Stimulated activated naive CD8-positive, alpha-beta T cell treated with anti-CD3 and anti-CD28 coated beads, Interleukin-15, amount 100 ng/mL, for 72 hours (primary cell): ENCODE measurements at places on chromosomes 1 and 21.

DNA sequence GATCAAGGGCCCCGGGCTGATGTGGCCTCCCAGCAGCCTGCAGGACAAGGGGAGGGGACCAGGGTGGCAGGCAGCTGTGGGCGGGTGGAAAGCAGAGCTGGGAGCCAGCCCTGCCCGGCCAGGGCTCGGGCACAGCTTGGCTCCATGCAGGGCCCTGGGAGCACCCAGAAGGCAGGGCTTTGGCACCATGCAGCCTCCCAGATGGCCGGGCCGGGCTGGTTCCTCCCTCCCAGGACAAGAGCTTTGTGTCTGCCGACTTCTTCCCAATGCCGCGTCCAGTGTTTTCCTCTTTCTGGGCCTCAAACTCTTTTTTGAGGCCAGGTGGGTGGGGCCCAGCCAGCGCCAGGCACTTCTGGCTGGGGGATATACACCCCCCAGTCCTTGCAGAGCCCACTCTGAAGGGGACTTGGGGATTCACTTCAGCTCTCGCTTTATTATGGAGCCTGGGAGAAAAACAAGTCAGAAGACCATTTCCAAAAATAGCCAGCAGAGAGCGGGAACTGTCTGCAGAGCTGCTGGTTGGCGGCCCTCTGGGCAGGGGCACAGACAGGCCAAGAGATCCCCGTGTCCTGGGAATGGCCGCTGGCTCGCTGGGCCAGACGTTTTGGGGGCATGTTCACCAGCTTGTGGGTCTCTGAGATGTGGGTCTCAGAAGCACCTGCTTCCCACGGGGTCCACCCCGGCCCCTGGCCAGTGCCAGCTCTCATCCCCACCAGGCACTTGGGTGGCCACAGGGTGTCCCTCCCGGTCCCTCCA, 103.8 kb upstream of the ARHGEF16 start:
- DNase-seq, result no peak

- DNase-seq, result no peak
These were observed at the start of gene ANKRD65 for GRCh38 chr1:1421147-1421906. Gene ANKRD65 (minus strand): TSS chr1:1421276. CDS start chr1:1421005, 271 bp downstream.

DNA sequence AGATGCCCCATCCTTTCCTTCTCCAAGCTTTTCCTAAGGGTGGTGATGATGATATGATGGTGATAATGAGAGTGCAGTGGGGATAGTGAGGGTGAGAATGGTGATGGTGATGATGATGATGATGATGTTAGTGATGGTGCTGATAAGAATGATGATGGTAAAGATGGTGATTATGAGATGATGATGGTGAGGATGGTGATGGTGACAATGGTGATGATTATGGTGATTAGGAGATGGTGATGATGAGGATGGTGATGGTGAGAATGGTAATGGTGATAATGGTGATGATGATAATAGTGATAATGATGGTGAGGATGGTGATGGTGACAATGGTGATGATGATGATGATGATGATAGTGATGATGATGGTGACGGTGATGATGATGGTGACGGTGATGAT, 4.0 kb downstream of the BSND start:
- DNase-seq, result no peak

GRCh38 chr1:21508580-21509350, 458 bp upstream of the ALPL start:
- peak; percentile 67 for DNase-seq

GRCh38 chr1:233241759-233242158, 53.8 kb downstream of the PCNX2 start:
- no peak for DNase-seq

DNA sequence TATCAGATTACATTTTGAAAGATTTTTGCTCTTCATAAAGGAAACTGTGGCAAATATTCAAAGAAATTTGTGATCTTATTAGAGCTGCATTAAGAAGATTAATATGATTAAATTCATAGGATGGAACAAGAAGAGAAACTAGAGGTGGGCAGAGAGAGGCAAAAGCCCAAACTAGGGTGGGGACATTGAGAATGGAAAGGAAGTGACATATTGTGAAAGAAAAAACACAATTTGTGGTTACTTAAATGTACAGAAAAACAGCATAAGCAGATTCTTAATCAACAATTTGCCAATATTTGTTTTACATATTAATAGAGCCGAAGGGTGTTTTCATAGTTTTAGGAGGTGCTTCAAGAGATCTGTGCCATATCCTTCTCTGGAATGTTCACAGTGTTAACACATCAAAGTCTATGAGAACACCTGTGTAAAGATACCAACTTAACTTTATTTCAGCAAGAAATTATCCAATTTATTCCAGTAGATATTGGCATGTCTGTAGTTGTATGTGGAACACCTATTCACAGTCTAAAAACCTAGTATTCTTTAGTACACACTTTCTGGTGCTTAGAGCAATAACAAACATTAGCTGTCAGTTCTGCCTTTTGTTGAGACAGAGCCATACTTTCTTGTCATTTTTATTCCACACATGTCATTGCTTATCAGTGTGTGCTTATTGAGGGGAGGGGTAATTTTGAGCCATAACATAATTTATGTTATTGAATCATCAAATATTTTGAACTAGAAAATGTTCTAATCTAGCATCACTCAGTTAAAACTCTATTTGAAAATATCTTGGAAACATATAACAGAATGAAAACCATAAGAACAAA, 401.5 kb downstream of the PTPRC start:
- no peak for DNase-seq

DNA sequence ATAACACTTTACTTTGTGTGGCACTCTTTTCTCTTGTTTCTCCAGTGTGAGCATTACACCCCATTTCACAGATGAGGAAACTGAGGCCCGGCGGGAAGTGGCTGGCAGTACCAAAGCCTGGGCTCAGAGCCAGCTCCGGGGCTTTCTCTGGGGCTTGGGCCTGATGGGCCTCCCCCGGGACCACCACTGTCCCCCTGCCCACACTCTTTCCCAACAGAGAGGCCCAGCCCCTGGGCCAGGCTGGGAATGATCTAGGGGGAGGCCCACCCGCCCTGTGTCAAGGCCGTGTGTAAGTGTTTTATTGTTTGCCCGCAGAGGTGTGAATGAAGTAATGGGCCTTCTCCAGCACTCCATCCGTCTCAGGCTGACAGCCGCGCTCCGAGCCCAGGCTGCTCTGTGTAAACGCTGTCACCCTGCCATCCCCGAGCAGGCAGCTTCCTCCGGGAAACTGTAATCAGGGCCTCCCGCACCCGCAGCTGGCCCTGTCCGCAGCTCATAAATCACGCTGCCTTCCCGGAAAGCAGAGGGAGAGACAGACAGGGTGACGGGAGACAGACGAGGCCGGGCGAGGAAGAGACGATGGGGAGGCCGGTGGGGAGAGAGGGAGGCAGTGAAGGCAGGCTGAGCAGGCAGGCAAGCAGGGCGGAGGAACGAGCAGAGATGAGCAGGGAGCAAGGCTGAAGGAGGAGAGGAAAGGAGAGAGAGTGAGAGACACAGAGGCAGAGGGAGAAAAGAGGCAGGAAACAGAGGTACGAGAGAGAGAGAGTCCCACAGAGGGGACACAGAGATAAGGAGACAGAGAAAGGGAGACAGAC, 109.7 kb upstream of the ZBTB40 start:
- no peak for DNase-seq

DNA sequence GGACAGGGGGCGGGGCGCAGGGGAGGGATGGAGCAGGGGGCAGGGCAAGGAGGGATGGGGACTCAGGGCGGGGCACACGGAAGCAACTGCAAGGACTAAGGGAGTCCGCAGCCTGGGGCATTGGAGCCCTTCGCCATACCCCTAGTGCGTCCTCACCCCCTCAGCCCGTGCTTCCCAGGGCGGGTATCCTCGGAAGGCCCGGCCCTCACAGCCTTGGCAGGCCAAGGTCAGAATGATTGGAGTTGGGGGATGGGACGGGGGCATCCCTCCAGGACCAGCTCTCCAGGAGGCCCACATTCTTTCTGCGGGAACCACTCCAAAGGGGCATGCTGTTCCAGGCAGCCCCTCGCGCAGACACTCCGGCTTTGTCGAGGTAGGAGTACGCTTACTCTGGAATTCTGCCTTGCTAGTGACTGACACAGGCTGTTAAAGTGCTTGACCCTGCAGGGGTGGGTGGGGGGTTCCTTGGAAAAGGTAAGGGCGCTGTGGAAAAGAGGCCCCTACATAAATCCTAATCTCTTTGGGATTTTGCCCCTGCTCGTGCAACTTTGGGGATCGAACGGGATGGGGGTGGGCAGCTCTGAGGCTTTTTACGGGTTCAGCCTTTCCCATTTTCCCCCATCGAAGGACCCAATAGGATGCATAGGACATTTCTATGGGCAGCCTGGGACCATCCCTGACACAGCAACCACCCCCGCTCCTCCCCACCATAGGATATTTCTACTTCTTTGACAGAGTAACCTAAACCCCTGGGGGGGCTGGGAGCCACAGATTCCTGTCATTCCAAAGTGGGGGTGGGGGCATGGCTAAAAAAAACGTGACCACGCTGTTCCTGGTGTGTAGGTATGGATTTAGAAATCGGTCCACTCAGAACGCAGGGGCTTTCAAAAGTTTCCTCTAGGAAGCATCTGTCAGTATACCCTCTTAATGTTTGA, 738 bp upstream of the TRIM11 start:
- DNase-seq, result no peak

DNA sequence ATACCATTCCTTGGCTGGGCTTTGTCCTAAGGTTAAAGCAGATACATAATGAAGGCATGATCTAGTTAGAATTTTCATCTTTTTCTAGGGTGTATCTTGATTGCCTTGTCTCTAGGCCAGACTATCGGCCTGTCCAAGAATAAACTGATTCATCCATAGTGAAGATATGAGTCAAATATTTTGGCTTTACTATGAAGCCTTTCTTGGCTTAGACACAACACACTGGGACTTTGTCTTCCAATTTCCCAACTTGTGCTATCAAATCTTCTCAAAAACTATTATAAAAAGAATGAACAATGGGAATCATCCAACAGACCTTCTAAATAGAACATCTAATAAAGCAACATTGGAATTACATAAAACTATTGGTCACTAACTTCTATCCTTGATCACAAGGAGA, 64.8 kb downstream of the WARS2 start:
- DNase-seq, result no peak

DNA sequence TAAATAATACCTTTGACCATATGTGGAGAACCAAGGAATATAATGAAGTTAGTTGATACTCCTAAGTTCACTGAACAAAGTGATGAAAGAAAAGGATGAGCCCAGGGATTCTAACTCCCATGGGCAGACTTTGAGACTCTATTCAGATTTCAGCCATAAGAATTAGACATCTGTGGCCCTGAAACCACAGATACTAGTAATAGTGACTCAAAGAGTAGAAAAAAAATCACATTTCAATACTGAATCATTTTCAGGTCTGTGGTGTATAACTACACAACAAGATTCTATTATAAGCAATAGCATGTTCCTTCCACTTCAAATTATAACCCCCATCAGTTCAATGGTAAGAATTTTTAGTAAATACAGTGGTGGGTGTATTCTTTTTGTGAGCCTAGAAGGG, 16.4 kb upstream of the F13B start:
- DNase-seq, result no peak

DNA sequence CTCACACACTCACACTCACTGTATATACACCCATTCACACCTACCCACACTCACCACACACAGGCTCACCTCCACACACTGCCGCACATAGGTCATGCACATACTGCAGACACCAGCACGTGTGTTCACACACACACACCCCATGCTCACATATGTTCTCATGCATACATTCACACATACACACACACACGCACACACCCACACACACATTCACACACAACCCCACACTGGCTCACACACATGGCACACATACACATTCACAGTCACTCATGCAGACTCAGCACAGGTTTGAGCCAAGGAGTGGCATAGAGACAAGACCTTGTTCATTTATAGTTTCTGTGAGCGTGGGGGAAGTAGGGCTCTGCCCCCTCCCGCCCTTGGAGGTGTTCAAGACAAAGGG, 41.1 kb upstream of the SLC30A1 start:
- DNase-seq, result no peak

- no peak for DNase-seq
These were observed 211.7 kb upstream of the TMEM51 start for GRCh38 chr1:14941864-14942263.

- DNase-seq, result no peak
These were observed 154.3 kb downstream of the PLXNA2 start for GRCh38 chr1:208089761-208090370.

DNA sequence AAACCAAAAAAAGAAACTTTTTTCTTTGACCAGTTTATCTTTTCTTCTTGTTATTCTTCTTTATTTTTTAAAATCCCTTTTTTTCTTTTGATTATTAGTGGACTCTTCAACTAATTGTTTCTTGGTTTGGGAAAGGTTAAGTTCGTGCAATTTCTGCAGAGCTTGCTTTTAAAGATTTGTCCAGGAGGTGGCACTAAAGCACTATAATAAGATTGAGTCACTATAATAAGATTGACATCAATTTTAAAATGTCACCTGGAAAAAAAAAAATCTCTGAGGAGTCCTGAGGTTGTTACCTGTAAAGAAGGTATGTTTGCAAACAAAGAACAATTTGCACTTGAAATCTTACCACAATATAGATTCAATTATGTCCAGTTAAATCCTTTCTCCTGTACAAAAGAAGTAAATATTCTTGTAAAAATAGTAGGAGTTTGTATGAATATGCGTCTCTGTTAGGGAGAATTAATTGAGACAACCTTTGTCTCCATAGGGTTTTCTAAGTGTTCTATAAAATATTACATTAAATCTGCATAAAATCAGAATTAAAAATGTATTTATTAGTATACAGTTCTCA, 166.7 kb downstream of the ADGRL4 start:
- peak; percentile 20 for DNase-seq

- DNase-seq, result no peak
These were observed 40.6 kb upstream of the GPR153 start for GRCh38 chr1:6301526-6301925.

DNA sequence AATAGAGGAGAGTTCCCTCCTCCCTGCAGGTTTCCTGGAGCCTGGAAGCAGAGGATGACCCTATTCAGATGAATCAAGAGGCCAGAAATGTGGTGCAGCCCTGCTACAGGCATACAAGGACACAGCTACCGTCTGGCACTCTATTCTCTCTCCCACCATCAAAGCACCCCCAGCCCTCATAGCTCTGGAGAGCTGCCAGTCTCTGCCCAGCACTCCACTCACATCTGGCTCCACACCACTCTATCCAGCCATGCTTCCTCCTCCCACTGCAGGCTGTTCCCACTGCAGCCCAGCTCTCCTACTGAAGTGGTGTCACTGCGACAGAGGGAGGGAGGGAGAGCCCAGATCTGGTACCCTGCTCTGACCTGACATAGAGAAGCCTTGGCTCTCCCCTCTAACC, 18.4 kb downstream of the SYT2 start:
- no peak for DNase-seq
